NCI-H2081 (cell line): ENCODE measurements at places on chromosomes 16 and 17.
A peak's percentile ranks its signal among the peaks of the same experiment; 100 is the strongest.

- DNase-seq = no peak
Measured at GRCh38 chr16:53768593-53768992, 64.6 kb downstream of the FTO start.

DNA sequence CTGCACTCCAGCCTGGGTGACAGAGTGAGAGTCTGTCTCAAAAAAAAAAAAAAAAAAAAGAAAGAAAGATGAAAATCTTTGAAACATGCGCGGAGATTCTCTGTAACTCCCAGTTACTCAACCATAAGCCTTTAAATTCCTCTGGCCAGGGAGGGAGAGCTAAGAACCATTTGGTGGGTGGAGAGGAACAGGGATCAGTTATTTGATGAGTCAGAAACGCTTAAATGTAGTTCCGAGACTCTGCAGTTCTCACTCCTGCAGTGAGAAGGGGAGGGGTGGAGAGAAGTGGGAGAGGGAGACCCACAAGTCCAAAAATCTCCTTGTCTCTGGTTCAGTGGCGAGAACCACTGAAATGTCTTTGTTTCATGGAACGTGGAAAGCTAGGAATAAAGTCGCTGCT, 266.7 kb downstream of the SOX9 start:
- DNase-seq = no peak

GRCh38 chr17:8333281-8333680, 6.4 kb upstream of the ODF4 start:
- no peak for DNase-seq

GRCh38 chr17:21677126-21677910, 15.0 kb upstream of the KCNJ18 start:
- no peak for DNase-seq

GRCh38 chr16:85689285-85689949, 663 bp upstream of the GINS2 start:
- peak; percentile 67 for DNase-seq

- no peak for DNase-seq
Measured at GRCh38 chr17:3627769-3628167, 8.3 kb downstream of the SHPK start.

DNA sequence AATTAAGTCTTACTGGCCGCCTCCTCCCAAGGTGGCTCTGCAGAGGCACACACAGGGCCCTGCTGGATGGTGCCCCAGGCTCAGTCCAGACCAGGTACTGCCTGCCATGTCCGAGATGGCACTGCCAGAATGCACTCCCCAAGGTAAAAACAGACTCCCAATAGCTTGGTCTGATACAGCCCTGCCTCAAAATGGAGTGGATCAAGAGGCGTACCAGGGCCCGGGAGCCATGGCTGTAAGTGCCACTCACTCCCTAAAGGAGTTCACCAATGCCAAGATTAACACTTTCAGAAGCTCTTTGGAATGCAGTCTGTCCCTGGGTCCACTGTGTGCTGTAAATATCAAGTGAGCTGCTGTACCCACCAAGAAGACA, 576 bp upstream of the MYO18A start:
- no peak for DNase-seq

- DNase-seq = no peak
Measured at GRCh38 chr17:58329810-58330537, 1.4 kb upstream of the TSPOAP1 start.

DNA sequence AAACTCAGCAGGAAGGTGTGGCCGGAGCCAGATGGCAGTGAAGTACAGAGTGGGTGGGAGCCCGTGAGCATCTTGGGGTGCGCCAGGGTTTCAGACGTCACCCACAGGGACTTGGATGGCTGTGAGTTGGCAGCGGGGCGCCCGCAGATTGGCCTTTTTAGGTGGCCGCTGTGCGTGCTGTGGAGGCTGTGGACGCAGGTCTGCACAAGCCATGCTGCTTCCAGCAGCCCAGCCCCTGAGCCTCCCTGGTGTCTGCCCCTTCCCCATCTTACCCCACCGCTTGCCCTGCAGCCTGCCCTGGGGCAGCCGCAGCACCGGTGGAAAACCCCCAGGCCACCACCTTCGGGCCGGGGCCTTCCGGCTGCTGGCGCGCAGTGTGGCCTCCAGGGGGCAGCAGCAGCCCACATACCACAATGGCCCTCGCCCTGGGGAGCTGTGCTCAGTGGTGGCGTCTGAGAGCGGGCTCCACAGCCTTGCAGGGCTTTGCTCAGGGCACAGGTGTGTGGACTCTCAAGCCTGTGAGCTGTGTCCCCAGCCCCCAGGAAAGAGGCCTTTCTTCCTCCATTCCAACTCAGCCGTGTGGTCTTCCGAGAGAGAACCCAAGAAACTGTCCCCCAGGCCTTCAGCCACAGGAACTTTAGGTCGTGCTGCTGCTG, 11.8 kb downstream of the ENDOV start:
- DNase-seq = peak; percentile 70

- DNase-seq = no peak
Measured at GRCh38 chr17:79848370-79848766, 9.1 kb upstream of the CBX4 start.

- no peak for DNase-seq
Measured at GRCh38 chr16:80569440-80570105, 28.8 kb downstream of the DYNLRB2 start.

DNA sequence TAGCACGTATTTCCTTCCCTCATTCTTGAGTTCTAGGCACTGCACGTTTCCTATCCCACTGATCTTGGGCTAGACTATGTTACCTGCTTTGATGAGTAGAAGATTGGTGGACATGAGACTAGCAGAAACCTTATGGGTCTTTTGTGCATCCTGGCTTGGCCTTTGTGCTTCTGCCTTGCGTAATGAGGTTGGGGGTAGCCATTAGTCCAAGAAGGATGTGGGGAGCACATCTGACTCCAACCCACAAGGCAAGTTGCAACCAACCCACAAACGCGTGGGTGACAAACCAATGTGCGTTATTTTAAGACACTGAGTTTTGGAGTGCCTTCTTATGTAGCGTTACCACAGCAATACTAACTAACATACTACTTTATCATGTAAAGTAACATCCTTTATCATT, 180.4 kb upstream of the IRX5 start:
- DNase-seq = no peak

DNA sequence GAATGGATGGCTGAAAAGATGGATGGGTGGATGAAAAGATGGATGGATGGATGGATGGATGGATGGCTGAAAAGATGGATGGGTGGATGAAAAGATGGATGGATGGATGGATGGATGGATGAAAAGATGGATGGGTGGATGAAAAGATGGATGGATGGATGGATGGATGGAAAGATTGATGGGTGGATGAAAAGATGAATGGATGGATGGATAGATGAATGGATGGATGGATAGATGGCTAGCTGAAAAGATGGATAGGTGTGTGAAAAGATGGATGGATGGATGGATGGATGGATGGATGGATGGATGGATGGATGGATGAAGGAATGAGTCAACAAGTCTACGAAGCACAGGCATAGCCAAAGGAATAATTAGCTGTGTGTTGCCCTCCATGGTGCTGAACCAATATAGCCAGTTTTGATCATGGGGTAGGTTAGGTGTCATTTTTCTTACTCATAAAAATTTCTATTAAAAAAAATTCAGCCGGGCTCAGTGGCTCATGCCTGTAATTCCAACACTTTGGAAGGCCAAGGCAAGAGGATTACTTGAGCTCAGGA, 41.1 kb downstream of the NLRC5 start:
- DNase-seq = no peak

DNA sequence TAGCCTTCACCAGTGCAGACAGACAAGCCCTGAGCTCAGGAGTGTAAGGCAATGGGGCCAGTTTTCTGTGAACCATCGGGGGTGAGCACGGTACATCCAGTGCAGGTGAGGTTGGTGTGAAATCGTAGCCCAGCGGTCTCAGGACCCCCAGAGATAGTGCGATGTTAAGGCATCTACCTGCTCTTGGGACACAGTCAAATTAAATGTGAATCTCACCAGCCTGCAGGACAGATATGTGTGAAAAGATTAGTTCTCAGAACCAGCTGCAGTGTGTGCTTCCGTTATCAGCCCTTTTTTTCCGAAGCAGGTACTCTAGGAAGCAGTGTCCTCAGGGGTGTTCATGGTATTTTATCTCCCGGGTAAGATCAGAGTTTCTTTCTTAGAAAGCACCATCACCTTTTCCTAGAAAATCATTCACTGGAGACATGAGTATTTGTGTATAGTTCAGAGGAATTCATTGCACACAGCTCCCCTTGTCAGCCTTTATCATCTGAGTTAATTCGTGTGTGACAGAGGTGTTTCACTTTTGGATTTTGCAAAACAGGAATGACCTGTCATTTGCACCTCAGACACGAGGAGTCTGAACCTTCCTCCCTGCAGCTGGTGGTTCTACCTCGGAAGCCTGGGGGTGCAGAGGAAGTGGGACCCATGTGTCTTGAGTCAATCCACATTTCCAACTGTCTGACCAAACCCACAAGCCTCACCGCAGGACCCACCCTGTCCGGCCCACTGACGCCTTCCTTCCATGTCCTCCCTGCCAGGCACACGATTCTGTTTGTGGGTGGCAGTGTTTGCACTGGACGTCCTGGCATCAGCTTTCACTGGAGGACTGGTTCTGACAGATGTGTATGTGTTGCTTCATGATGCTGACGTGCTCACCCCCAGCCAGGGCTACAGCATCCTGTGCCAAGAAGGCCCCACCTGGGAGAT, 107.8 kb downstream of the CLEC16A start:
- no peak for DNase-seq

DNA sequence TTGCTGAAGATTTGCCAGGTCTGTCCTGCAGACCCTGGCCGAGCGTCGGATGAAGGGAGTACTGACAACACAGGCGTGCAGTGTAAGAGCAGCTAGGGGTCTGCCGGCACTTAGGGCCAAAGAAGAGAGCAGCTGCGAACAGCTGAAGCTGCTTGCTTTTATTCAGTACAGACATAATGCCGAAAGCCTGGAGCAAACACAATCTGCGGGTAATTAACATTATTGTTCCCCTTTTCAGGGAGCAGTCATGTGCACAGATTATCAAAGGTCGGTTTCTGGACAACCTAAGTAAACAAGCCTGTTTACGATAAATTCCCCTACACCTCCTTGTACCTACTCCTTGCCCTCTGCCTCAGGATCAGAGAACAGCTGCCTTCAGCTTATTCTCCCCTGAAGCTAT, 12.0 kb upstream of the KRT23 start:
- DNase-seq = no peak

DNA sequence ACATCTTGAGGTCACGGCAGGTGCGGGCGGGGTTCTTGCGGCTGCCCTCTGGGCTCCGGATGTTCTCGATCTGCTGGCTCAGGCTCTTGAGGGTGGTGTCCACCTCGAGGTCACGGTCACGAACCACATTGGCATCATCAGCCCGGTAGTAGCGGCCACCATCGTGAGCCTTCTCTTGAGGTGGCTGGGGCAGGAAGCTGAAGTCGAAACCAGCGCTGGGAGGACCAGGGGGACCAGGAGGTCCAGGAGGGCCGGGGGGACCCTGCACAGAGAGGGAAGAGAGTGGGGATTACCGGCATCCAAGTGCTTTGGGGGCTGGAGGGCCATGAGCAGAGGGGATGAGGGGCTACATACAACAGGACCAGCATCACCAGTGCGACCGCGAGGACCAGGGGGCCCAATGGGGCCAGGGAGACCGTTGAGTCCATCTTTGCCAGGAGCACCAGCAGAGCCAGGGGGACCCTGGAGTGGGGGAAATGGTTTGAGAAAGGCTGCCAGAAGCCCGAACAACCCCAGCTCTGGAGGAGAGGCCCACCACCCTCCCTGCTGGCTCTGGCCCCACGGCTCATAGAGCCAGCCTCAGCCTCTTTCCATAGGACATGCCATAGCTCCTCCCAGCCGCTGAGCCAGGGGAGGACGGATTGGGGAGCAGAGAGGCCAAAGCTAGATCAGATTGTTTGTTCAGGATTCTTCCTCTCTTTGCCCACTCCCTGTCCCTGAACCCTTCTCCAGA, 14.6 kb downstream of the COL1A1 start:
- no peak for DNase-seq

DNA sequence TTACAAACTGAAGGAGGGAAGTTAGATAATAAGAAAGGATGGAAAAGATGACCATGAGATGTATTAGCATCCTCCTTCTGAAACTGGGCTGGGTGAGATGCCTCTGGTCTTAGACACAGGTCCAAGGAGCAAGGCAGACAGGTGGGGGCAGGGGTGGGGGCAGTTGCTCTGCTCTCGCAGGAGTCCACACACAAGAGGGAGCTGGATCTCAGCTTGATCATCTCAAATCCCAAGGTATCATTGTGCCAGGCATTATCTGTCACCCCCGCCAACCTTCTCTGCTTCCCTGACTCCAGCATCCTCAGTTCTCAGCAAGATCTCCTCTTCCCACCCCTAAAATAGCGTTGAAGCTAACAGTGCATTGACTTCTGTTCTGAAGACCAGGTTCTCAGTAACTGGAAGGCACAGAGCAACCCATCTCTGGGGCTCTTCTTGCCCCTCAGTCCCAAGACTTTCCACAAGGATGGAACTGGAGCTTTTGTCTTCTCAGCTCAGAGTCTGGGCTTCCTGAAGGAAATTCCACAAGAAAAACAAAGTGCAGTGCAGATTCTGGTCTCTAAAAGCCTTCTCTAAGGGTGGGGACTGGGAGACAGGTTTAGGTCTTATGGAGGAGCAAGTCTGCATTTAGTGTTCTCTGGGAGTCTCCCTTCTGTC, 1.6 kb downstream of the FLOT2 start:
- no peak for DNase-seq

DNA sequence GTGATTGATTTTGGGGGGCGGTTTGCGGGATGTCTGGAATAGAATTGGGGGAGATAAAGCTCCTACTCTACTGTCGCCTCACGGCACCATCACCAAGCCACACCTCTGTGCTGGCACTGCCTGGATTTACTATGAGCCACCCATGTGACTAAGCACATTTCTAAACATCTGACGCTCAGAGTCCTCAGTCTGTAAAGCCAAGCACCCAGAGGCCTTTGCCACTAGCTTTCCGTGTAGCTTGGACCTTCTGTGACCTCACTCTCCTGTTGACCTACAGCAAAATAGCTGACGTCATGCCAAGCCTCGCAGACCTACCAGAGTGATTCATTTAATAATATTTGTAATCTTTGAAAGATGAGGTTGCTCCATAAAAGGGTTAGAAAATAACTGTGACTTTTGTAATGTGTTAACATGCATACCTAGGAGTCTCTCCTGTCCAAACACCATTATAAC, 38.5 kb upstream of the MYOCD start:
- no peak for DNase-seq

- no peak for DNase-seq
Measured at GRCh38 chr16:3020604-3021448, 658 bp downstream of the TNFRSF12A start.

- no peak for DNase-seq
Measured at GRCh38 chr16:8048433-8048832, 541.9 kb downstream of the TMEM114 start.

- DNase-seq = peak; percentile 56
Measured at GRCh38 chr16:75305364-75306098, 54.1 kb upstream of the BCAR1 start.

- no peak for DNase-seq
Measured at GRCh38 chr17:44253006-44253405, 14.9 kb downstream of the SLC4A1 start.

- no peak for DNase-seq
Measured at GRCh38 chr17:80717720-80718083, 173.1 kb downstream of the RPTOR start.

GRCh38 chr17:64291268-64291851, 28.3 kb upstream of the TEX2 start:
- DNase-seq = no peak

- DNase-seq = no peak
Measured at GRCh38 chr17:40884708-40885512, at the start of gene KRT20. TSS of gene KRT20 (minus strand) at chr17:40885242. CDS start at chr17:40885185, 57 bp downstream.

GRCh38 chr16:55047903-55048497, 117.3 kb downstream of the IRX5 start:
- no peak for DNase-seq
